ENCODE measurements at places on chromosomes 4 and X. TPM values are rescaled to one million over a fixed set of nuclear protein-coding genes. Genes with fewer than 3 reads are reported as not detected.

Gene CXCL5
- 0.17 TPM for total RNA-seq

Gene SPANXB1
- not detected for total RNA-seq

Gene SHISA3
- total RNA-seq, result 21.0 TPM

Gene BANK1
- total RNA-seq, result 0.83 TPM

Gene ADGRL3
- 4.6 TPM for total RNA-seq

Gene SLITRK4
- 1.9 TPM for total RNA-seq

Gene NSG1
- total RNA-seq, result 5.1 TPM

Gene ZNF518B
- total RNA-seq, result 29.7 TPM

Gene STARD8
- total RNA-seq, result 11.4 TPM

Gene FAM9C
- total RNA-seq, result not detected

Gene REELD1
- not detected for total RNA-seq

Gene IL2RG
- 7.9 TPM for total RNA-seq

Gene NDST3
- total RNA-seq, result not detected

Gene REPS2
- 37.5 TPM for total RNA-seq

Gene GYG2
- total RNA-seq, result 7.0 TPM

Gene CT45A2
- not detected for total RNA-seq

Gene PABPC1L2A
- total RNA-seq, result 0.17 TPM

Gene RPA4
- total RNA-seq, result 1.0 TPM

Data from esophagus muscularis mucosa (tissue), 4 donors.